ENCODE measurements at places on chromosomes 3 and 15.

- DNase-seq: no peak
These were observed 75.9 kb downstream of the GSK3B start for GRCh38 chr3:120018299-120018698.

DNA sequence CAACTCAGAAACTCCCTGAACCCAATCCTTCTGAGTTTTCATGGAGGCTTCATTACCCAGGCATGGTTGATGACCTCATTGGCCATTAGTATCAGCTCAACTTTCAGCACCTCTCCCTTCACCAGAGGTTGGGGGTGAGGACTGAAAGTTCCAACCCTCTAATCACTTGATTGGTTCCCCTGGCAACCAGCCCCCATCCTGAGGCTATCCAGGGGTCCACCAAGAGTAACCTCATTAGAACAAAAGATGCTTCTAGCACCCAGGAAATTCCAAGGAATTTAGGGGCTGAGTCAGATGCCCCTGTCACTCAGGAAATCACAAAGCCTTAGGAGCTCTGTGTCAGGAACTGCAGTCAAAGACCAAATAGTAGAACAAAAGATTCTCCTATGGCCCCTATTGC, 43.8 kb downstream of the ADAMTSL3 start:
- no peak for DNase-seq

- DNase-seq: no peak
These were observed 41.3 kb upstream of the TNFSF10 start for GRCh38 chr3:172564499-172564898.

DNA sequence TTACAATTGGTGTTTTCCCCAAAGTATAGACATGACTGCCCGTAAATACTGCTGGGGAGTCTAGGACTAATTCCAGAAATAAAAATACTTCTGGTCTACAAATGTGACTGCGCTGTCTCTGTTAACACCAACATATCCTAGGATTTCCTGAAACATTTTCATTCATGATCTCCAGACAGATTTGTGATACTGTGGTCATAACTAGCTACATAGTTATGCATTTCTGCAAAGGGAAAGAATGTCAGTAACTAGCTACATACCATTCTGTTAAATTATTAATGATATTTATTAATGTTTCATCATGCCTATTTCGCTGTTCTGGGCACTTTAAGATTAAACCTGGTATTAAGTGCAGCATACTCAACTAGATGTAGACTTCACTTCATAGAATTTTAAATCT, 33.3 kb downstream of the SETD5 start:
- DNase-seq: no peak

DNA sequence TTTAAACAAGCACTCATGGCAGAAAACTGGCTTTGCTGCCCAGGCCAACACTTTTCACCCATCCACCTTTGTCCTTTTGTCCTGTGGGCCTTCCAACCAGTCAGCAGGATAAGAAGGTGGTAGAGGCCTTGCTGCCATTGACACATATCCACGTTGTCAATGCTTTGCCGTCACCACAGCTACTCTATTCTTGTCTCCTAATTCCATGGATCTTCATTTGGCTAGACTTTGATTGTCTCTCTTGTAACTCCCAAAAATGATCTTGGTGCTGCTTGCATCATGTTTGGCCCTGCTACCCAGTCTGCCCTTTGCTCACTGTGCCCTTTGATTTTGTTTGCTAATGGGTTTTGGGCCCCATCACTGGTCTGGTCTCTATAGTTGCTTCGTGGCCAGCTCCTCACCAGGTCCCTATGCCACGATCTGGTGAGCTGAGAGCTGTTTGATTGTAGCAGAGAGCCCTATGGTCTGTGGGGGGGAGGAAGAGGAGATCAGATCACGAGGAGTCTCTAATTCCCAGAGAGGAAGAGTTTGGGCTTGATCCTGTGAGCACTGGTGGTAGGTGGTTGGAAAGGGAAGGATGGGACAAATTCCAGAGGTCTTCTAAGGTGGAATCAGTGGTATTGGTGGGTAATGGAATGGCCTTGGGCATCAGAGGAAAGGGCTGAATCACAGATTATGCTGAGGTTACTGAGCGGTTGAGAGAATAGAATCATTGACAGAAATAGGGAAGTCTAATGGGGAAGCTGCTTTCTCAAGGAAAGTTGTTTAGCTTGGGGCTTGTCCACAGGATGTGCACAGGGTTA, 40.3 kb downstream of the ABHD2 start:
- peak; percentile 30 for DNase-seq

DNA sequence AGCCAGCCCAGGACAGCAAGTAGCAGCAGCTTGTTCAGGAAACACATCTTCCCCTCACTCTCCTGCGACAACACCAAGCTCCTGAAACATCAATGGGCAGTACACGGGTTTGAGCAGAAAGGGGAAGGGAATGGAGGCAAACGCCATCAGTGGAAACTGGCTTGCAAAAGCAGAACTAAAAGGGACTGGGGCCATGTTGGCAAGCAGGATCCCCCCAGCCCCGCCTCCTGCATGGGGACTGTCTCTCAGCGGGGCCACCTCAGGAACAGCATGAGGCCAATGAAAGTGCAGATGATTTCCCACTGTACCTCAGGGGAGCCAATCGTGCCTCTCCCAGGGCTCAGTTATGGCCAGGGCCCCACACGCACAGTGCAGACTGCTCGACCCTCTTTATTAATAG, 6.8 kb downstream of the CDAN1 start:
- DNase-seq: no peak

- DNase-seq: no peak
These were observed 50.8 kb downstream of the RFX7 start for GRCh38 chr15:56192659-56193442.

DNA sequence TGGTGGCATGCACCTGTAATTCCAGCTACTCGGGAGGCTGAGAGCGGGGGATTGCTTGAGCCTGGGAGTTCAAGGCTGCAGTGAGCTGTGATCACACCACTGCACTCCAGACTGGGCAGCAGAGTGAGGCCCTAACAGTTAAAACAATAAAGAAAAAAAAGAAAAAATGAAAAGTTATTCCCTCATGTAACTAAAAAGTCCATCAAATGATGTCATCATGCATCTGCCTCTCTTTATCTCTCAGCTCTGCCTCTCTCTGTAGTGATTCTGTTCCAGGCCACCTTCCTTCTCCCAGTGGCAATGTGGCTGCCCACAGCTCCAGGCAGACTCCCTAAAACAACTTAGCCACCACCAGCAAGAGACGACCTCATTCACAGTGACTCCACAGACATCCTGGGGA, 31.5 kb upstream of the TRH start:
- no peak for DNase-seq

DNA sequence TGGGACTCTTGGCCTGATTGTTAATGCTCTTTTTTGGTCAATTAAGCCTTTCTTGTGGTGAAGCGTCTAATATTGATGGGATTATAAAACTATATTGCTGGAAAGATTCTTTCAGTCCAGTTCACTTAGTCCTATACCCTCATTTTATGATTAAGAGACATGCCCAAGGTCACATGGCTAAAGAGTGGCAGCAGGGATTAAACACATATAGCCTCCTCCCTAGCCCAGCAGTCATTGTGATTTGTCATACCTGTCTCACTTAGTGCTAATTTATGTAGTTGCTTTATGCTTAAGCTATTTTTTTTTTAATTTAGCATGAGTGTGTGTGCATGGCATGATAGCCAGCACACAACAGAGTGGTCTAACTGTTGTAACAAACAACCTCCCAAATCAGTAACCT, 9.5 kb downstream of the PARP14 start:
- DNase-seq: no peak

GRCh38 chr3:242602-243355, 46.2 kb downstream of the CHL1 start:
- peak; percentile 29 for DNase-seq

DNA sequence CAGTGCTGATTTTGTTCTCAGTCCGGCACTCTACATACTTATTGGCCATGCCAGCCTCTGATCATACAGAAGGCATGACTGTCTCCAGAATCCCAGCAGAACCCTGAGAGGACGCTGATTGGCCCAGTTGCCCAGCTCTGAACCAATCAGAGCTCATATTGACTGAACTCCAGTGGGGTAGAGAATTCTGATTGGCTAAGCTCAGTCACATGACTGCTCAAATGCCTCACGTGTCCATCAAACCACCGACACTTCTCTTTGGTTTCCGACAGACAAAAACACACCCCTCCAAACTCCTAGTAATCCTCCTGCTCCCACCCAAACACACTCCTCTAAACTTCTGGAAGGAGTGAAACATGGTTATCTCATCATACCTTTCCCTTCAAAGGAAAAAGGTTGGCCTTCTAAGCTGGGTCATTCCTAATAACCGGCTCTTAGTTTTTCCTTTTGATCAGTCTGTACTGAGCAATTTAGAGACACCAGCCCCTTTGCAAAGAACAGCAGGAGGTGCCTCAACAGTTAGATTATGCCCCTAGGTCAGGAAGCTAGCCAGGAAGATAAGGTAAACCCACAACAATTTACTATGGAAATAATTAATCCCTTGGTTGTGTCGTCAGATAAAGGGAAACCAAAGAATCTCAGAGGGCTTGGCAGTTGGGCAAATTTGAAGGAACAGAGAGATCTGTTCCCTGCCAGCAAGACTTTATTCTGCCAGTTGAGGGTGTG, 187.8 kb downstream of the TLE3 start:
- no peak for DNase-seq

DNA sequence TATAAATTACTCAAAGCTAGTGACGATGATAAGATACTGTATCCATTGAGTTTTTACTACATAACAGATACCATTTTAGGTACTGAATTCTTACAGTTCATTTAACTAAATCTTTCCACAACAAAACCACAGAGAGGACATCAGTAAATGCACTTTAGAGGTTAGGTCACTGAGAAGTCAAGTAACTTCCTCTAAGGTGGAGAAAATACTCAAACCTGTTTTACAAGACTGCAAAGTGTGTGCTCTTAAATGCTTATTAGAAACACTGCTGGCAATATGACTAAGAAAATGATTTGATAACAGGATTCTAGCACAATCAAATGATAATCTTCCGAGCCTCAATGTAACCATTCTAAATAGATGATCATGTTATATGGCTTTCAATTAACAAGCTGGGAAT, 99.4 kb downstream of the UBE3A start:
- no peak for DNase-seq

DNA sequence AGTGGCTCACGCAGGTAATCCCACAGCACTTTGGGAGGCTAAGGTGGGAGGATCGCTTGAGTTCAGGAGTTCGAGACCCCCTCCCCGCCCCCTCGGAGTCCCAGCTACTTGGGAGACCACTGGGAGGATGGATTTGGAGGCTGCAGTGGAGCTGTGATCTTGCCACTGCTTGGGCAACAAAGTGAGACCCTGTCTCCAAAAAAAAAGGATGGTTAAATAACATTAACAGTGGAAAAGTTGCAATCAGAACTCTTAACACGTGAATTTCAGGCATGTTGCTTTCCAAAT, 1.4 kb upstream of the TMEM87A start:
- DNase-seq: no peak

- no peak for DNase-seq
These were observed 230.9 kb upstream of the UBE2E1 start for GRCh38 chr3:23574822-23575315.

- no peak for DNase-seq
These were observed 44.2 kb downstream of the ACAD9 start for GRCh38 chr3:128923576-128923975.

DNA sequence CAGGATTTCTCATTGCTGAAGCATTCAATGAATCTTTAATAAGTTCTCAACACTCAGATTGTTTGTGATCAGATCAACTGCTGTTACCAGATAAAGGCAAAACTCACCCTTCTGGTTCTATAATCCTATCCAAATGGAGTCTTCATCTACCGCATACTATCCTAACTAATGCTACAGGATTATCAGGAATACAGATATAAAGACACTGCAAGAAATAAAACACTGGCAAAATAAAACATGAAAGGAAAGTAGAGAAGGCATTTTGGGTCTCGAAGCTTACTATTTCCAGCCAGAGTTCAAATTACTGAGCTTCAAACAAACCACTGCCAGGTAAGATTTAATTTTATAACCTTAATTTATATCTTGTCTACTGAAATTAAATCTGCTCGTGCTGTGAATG, 524 bp downstream of the CHRM5 start:
- DNase-seq: no peak

- no peak for DNase-seq
These were observed 62.3 kb upstream of the SNRPA1 start for GRCh38 chr15:101357333-101357732.
